ENCODE measurements at places on chromosomes 5 and 9. TPM values are rescaled to one million over a fixed set of nuclear protein-coding genes. Genes with fewer than 3 reads are reported as not detected.
A peak's percentile ranks its signal among the peaks of the same experiment; 100 is the strongest.

RUSC2 gene
- 32.6 TPM for total RNA-seq

IRX4 gene
- total RNA-seq: 0.30 TPM

ISL1 gene
- total RNA-seq: 1.0 TPM

SREK1 gene
- 107 TPM for total RNA-seq

CNOT6 gene
- total RNA-seq: 34.4 TPM

C1QTNF2 gene
- total RNA-seq: 6.2 TPM

KLF4 gene
- 21.6 TPM for total RNA-seq

PWWP2A gene
- total RNA-seq: 34.0 TPM

- DNase-seq: no peak
- H3K27ac ChIP-seq: no peak overlapping the region
- no peaks in the 10 kb centered on the region for H3K27me3 ChIP-seq
- H3K4me1 ChIP-seq: no peaks in the 10 kb centered on the region
Measured at GRCh38 chr9:70935856-70936255, 185.6 kb downstream of the TRPM3 start.

DNA sequence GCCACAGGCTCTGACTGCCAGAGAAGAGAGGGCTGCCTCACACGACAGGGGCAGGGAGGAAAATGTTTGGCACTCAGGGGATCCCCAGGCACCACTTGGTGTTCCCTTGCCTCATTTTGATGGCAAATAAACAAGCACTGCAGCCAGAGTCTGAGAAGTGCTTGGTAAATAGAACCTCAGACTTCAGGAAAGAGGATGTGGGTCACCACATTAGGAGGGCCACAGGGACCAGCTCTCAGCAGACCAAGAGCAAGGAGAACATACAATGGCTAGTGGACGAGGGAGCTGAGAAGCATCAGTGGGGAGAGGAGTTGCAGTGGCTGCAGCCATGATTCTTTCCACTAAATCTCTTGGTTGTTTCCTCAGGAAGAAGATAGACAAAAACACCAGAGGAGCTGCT lies 413.9 kb downstream of the GADD45G start:
- no peak overlapping the region for H3K4me3 ChIP-seq
- H3K36me3 ChIP-seq: no peaks in the 10 kb centered on the region
- H3K27ac ChIP-seq: no peak overlapping the region
- no peak for DNase-seq

DNA sequence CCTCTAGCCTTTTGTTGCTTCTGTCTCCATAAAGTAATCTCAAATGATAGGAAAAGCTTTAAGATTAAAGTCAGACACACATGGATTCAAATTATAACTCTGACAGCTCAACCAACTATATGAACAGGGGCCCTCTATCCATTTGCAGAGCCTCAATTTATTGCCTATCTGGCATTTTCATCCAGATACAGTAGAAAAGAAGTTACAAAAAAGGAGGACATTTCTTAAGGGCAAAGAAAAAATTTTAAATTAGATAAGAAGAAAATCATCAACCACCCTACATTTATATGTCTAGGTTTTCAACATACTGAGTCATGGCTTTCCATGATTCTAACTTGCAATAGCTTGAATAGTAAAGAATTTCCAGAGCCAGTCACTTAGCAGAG lies 567.2 kb downstream of the CAAP1 start:
- H3K36me3 ChIP-seq: no peaks in the 10 kb centered on the region
- DNase-seq: no peak
- H3K4me1 ChIP-seq: no peaks in the 10 kb centered on the region
- no peak overlapping the region for H3K27ac ChIP-seq
- H3K4me3 ChIP-seq: no peak overlapping the region

DNA sequence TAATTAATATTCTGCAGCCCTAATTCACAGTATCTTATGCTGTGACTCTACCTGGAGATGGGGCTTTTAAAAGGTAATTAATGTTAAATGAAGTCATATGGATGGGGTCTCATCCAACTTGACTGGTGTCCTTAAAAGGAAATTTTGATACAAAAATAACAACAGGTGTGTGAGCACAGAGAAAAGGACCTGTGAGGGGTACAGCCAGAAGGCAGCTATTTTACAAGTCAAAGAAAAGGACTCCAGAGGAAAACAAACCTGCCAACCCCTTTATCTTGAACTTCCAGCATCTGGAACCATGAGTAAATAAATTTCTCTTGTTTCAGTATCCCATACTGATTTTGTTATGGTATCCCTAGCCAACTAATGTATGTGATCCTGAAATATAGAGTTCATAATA lies 250.3 kb downstream of the TMEM232 start:
- no peak overlapping the region for H3K4me3 ChIP-seq
- no peaks in the 10 kb centered on the region for H3K36me3 ChIP-seq
- H3K27ac ChIP-seq: no peak overlapping the region
- no peaks in the 10 kb centered on the region for H3K4me1 ChIP-seq

GRCh38 chr5:178695556-178695955 lies 34.9 kb downstream of the ZNF354A start:
- no peaks in the 10 kb centered on the region for H3K4me1 ChIP-seq
- no peaks in the 10 kb centered on the region for H3K36me3 ChIP-seq
- DNase-seq: no peak
- no peak overlapping the region for H3K27ac ChIP-seq

DNA sequence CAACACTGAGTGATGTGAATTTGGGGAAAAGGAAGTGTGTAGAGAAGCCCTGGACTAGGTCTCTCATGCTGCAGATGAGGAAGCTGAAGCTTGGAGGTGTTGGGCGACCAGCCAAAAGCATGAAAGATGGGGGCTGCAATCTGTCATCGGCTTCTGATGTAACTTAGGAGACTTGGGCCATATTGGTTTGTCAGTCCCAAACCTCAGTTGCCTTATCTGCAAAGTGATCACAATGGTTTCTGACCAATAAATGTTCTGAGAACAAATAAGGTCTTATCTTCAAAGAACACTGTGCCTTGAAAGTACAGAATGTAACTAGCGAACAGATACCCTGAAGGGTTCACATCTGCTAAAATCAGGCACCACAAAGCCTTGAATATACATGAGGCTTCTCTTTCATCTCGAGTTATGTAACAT lies 198.4 kb upstream of the NR3C1 start:
- H3K27ac ChIP-seq: no peak overlapping the region
- H3K4me1 ChIP-seq: no peaks in the 10 kb centered on the region
- DNase-seq: no peak
- no peaks in the 10 kb centered on the region for H3K27me3 ChIP-seq
- H3K4me3 ChIP-seq: no peak overlapping the region

DNA sequence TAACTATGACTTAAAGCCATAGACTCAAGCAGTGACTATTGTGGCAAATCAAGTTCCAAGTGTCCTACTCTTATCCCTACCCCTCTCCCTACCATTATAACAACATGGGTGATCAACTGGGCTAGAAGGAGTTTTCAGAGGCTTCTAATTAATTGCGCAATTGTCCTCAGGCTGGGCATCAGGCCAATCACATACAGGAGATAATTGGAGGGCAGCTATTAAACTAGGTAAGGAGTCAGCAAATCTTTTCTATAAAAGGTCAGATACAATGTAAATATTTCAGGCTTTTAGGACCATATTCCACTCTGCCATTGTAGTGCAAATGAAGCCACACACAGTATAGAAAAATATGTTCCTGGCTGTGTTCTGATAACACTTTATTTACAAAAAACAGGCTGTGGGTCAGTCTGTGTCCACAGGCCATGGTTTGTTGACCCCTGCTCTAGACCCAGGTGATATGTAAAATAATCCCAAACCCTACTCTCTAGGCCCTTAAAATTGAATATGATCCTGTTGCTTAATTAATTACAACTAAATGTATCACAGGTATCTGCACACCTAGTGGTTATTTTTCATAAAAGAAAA lies 141.4 kb upstream of the PIK3R1 start:
- H3K4me1 ChIP-seq: no peaks in the 10 kb centered on the region
- no peak for DNase-seq
- no peaks in the 10 kb centered on the region for H3K27me3 ChIP-seq
- H3K4me3 ChIP-seq: no peak overlapping the region

DNA sequence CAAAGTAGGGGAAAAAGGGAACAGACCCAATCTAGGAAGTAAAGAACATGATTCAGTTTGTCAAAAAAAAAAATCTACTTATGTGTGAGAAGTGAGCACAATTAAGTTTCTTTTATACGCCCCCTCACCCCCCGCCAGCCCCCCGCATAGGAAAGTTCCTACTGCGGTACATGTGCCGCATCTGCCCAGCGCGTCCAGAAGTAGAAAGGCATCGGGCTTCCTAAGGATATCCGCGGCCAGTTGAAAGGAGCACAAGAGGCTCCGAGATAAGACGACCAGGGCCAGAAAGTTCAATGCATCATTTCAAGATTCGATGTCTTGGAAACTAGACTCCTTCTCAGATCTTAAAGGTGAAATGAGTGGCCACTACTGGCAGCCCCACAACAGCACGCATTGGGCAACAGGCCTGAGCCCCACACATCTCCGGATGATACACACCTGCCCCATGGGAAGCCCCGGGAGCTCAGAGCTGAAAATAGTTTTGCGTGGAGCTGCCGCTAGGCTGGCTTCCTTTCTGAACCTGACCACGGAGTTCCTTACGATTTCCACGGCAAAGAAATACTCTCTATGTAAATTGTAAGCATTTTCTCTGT lies 203.9 kb downstream of the RAB3C start:
- no peak for DNase-seq
- no peak overlapping the region for H3K4me3 ChIP-seq
- no peaks in the 10 kb centered on the region for H3K36me3 ChIP-seq
- H3K27me3 ChIP-seq: no peaks in the 10 kb centered on the region

DNA sequence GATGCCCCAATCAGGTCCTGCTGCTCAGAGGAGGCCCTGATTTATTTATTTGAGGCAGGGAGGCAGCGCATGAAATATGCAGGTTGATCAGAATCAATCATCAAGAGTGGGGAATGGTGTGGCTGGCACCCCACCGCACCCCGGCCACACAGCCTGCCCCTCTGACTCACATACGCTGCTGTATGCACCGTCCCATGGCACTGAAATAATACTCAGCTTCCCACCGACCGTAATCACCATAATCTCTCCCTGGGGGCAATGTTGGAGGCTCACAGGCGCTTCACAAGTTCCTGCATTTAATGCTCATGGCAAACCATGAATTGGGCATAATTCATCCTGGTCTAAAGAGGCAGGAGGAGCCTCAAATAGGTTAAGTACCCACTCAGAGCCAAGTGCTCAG lies 141.2 kb upstream of the TBC1D2 start:
- H3K4me3 ChIP-seq: no peak overlapping the region
- DNase-seq: peak; percentile 31
- H3K27me3 ChIP-seq: no peaks in the 10 kb centered on the region

DNA sequence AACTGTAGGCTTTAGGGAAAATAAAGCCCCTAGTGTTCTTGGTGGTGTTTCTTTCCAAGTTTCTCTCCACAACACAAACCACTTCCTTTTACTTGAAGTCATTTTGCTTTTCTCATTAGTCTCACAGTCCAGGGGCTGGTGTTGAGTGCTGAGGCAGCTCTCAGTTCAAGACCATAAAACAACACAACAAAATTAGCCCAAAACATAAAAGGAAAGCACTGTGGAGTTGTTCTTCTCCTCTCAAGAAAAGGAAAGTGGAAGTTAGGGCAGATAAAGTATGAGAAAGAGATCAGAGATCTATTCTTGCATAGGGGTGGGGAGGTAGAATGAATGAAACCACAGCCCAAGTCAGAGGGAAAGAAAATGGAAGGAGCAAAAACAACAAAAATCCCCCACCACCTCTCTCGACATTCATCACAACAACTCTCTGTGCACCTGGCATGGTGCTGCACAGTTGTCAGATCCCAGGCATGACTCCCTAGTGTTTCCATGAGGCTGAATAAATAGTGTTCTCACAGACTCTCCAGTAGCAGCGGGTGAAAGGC lies 569.9 kb downstream of the RAB3C start:
- no peak for DNase-seq
- peak overlapping the region; percentile 74 for H3K27ac ChIP-seq
- H3K36me3 ChIP-seq: no peaks in the 10 kb centered on the region

DNA sequence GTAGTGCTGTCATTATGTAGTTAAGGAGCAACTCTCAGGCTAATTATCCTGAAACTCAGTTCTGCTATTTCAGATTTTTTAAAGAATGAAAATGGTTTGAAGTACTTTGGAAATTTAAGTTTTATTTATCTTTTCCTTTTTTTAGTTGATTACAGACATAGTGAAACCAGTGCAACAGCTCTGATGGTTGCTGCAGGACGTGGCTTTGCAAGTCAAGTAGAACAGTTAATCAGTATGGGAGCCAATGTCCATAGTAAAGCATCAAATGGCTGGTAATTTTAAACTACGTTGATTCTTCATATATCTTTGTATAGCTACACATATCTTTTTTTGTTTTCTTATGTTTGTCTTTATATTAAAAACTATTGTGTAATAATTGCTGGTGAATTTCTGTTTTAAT lies 34.9 kb downstream of the YTHDC2 start:
- H3K36me3 ChIP-seq: peaks cover 7% of the 10 kb centered on the region
- no peaks in the 10 kb centered on the region for H3K27me3 ChIP-seq
- no peak overlapping the region for H3K4me3 ChIP-seq

GRCh38 chr5:58056546-58056945 lies 403.3 kb downstream of the PLK2 start:
- no peaks in the 10 kb centered on the region for H3K27me3 ChIP-seq
- H3K4me3 ChIP-seq: no peak overlapping the region
- no peak overlapping the region for H3K27ac ChIP-seq
- no peaks in the 10 kb centered on the region for H3K36me3 ChIP-seq
- H3K4me1 ChIP-seq: no peaks in the 10 kb centered on the region
- DNase-seq: no peak

DNA sequence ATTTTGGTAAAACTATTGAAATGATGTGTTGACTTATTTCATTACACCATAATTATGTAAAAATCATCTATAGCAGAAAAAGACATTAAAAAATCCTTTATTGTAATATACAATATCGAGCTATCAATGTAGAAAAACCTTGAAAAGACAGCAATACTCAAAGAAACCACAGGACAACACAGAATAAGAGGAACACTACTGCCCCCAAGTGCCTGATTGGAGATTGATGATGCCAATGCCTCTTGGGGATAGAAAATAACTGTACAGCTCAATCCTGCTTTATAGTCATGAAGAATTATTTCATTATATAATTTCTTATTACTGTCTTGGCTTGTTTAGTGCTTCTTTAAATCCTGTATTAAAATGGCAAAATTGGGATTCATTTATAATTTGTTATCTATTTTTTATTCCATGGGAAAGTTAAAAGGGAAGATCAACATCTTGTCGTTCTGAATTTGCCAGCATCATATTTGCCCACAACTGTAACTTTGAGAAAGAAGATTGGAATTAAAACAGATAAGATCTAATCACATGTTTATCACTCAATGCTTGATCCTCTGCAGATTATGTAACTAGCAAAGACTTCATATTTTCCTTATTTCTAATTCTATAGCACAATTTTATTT lies 337.5 kb downstream of the CDH9 start:
- DNase-seq: peak; percentile 39
- no peaks in the 10 kb centered on the region for H3K4me1 ChIP-seq
- no peaks in the 10 kb centered on the region for H3K27me3 ChIP-seq
- H3K4me3 ChIP-seq: no peak overlapping the region
- no peaks in the 10 kb centered on the region for H3K36me3 ChIP-seq
- H3K27ac ChIP-seq: no peak overlapping the region

DNA sequence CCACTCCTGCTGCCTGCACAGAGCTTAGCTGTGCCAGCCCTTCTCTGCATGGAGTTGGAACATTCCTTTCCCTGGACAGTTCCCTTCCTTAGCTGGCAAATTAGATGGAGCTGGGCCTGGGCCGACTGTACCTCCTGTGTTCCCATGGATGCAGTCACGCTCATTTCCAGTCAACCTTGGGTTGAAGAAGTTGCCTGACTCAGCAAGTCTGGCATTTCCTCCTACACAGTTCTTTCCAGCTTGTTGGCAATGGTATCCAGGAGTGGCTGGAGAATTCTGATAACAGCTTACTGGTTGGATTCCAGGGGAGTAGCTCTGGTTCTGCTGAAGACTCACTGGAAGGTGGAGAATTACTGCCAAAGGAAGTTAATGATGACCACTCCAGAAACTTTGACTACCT lies 9.2 kb upstream of the TAF1L start:
- no peaks in the 10 kb centered on the region for H3K36me3 ChIP-seq
- no peaks in the 10 kb centered on the region for H3K4me1 ChIP-seq
- no peak overlapping the region for H3K27ac ChIP-seq
- no peak overlapping the region for H3K4me3 ChIP-seq
- H3K27me3 ChIP-seq: no peaks in the 10 kb centered on the region

All from spinal cord (tissue), 10 donors.